ENCODE measurements at places on chromosomes 5 and 9.

DNA sequence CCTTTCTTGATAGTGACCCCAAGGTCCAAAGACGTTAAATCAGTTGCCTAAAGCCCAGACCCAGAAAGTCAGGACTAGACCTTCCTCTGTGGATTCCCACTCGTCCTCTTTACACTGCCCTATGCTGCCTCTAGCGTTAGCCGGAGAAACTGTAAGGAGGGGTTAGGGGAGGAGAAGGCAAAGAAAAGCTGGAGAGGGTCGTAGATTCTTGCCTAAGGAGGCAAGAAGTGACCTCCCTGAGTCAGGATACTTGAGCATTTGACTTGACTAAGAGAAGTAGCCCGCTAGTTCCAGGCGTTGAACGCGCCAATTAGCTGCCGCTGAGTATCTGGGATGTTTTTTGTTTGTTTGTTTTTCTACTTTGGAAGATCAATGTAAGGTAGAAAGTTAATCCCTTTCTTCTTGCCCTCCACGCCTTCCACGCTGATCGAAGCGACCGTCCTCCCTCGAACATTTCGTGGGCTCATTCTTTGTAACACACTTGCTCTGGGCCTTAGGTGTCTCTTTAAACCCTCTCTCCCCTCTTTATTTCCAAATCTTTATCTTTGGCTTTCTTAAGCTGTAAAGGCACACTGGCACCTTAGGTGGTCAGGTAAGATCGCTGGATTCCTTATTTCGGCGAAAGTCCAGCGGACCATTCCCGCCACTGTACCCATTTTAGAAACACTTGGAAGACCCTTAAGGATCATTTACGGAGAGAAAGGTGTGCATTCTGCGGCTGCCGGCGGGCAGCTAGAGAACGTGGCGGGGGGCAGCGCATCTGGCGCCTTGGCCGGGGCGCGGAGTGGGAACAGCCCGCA, 5.1 kb upstream of the RGMB start:
- no peak for DNase-seq

GRCh38 chr9:16640649-16641048, 229.8 kb downstream of the BNC2 start:
- DNase-seq, result no peak

- no peak for DNase-seq
Observed at GRCh38 chr9:110545705-110546104, 33.8 kb downstream of the SVEP1 start.

DNA sequence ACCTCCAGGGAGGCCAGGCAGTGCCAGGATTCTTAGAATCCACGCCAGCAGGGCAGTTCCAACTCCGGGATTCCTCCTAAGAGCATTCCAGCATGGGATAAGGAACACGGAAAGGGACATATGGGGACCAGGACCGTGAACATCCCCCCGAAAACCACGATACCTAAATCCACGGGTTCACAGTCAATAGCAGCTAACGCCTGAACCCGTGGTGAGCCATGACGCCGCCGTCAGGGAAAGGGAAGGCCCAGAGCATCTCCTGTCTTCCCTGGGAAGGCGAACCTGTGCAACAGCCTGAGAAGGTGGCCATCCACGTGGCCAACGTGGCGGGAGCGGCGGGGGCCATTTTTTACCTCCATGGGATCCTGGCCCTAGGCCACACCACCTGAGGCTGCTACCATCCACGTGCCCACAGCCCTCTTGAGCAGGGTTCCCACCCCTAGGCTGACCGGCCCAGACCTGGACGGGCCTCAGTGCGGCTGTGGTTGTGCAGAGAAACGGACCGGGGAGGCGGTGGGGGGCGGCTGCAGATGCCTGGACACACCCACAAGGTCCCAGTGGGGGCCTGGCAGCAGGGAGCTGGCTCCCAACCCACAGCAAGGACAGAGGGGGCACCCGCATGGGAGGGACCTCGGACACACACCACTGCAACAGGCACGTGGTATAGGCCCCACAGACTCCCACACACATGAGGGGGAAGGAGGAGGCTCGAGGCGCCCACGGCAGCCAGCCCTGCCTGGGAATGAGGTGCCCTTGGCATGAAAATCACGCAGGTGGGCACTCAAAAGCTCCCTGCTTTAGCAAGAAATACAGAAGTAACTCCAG, 42.8 kb downstream of the SLC12A7 start:
- DNase-seq, result no peak

DNA sequence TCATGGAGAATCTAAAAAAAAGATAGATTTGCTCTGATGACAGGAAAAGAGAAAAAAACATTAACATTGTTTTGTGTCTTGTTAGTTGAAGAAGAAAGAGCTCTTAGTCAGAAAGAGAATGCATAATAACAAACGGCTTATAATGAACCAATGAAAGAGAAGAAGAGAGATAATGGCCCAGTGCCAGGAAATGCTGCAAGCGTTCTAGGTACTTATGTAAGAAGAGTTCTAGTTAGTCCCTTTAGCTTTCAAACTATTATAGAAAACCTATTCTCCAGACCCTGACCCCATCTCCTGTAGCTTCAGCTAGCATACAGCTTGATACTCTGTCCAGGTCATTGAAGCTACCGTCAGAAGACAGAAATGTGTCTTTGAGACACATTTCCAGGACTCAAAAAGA, 70.2 kb downstream of the FBXL17 start:
- DNase-seq, result no peak

Data from T-helper 9 cell (primary cell).